M059J (cell line): ENCODE measurements at places on chromosomes 13 and 19.
A peak's percentile ranks its signal among the peaks of the same experiment; 100 is the strongest.

- no peak for DNase-seq
Measured at GRCh38 chr13:52921194-52921593, 72.8 kb upstream of the PCDH8 start.

- no peak for DNase-seq
Measured at GRCh38 chr13:23715092-23715761, 145.0 kb downstream of the TNFRSF19 start.

- DNase-seq: no peak
Measured at GRCh38 chr19:1123885-1124677, 20.3 kb downstream of the GPX4 start.

GRCh38 chr19:18869781-18870530 lies 26.0 kb downstream of the CERS1 start:
- DNase-seq: no peak

DNA sequence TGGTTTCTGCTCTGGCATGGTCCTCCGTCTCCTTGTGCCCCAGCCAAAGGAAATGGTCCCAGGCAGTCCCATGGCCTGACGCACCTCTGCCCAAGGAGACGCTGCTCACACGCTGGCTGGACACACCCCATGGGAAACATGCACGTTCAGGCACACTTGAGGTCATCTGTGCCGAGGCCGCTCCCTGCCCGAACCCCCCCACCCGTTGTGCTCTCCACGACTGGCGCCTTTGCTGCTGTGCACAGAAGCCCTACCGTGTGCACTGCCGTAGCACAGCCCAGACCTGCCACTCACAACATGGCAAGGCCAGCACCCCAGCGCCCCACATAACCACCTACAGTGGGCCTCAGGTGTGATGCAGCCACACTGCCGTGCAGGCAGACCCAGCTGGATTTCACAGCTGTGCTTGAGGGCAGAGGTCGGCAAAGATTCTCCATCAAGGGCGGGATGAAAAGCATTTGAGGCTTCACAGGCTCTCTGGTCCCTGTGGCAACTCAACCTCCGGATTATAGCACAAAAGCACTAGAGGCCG lies 65.7 kb downstream of the SPACA7 start:
- DNase-seq: no peak

GRCh38 chr19:33718651-33719254 lies 77.9 kb upstream of the KCTD15 start:
- DNase-seq: no peak

DNA sequence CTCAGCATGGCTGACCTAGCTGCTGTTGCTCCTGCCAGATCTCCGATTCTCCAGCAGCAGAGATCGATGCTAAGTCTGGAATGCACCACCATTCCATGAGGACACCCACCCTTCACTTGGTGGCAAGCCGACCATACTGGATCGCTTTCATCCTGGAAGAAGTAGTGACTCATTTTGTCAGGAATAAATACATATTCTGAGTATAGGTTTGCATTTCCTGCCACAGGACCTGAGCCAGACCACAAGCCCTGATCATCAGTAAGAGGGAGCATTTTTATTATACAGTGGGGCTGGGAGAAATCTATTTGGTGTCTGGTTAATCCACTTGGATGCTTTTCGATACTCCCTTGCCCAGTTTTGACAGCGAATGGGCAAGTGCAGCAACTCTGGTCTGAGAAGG lies 10.9 kb upstream of the KCTD15 start:
- peak; percentile 58 for DNase-seq

DNA sequence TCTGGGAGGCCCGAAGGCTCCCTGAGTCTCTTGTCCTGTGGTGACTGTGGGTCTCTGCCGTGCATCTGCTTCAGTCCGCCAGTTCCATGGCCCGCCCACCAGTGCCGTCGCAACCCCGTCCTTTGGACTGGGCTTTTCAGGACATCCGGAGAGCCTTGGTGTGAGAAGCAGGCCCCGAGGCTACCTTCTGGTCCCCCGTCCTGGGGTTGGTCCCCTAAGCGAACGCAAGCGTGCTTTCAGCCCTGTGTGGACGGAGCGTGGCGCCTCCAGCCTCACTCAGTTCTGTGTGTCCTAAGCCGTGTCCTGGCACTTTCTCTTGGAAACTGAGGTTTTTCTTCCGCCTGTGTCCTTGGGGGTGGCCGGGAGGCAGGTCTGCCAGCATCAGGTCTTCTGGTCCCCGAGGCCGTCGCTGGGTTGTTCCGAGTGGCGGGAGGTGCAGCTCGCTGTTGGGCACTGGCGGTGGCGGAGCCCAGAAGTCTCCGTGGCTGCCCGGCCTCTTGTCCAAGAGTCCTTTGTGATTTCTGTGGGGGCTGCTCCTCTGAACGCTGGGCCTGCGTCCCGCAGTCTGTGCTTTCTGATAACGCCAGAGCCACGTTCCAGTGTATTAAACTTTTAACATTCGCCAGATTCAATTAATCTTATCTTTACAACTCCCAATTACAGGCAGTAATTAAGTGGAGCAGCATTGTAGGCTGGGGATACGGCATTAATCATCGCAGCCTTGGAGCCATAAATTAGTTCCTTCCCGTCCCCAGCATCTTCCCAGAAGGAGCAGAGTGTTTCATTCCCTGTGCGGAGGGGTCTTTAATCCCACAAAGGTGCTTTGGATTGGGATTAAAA lies 99.5 kb downstream of the KDM4B start:
- DNase-seq: no peak

DNA sequence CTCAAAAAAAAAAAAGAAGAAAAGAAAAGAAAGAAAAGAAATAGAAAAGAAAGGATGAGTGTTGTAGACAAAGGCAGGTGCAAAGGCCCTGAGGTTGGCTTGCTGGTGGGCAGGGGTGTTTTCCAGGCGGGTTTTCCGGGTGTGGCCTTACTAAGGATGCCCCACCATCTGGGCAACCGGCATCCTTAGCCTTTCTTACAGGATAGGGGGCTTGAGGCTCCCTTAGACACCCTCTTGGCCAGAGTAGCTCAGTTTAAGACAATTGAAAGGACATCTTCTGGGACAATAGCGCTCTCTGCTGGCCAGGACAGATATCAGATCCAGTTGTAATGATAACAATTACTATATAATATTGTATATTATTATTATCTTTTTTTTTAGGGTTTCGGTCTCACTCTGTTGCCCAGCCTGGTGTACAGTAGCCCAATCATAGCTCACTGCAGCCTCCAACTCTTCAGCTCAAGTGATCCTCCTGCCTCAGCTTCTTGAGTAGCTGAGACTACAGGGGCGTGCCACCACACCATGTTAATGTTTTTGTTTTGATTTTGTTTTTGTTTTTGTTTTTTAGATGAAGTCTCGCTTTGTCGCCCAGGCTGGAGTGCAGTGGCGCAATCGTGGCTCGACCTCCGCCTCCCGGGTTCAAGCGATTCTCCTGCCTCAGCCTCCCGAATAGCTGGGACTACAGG lies 1.4 kb upstream of the QTRT1 start:
- peak; percentile 58 for DNase-seq

DNA sequence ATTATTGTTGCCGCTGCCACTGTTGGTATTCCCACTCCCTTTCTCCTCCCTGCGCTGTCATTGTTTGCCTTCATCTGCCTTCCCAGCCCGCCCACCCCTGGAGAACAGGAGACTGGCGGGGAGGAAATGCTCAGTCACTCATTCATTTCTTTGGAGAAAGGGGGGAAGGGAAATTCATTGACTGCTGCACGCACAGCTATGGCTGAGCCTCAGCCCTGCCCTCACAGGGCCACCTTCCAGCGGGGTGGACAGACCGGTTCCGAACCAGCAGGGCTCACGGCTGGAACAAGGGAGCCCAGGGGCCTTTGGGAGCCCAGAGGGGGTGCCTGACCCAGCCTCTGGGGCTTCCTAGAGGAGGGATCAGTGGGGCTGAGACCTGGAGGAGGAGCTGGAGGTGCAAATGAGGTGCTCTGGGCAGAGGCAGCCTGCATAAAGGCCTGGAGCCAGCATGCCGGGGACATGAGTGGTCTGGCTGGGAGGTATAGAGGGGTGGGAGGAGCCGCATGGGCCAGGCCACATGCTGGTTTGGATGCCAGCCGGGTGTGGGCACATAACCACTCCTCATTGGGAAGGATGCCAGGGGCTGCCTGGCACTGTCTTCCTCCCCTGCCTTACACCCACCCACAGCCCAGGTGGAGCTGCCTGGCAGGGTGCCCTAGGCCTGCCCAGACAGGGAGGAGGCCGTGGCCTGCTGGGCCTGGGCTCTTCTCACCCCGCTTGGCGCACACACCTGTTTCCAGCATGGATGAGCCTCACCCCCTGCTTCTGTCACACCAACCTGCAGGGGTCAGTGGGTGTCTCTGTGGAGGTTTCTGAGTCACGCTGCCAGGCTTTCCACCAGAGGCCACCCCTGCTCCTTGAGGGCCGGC lies 26.8 kb downstream of the PPP5C start:
- DNase-seq: peak; percentile 95

GRCh38 chr13:39596685-39597084 lies 6.3 kb downstream of the LHFPL6 start:
- DNase-seq: no peak

- peak; percentile 67 for DNase-seq
Measured at GRCh38 chr19:29294343-29294811, 81.4 kb upstream of the UQCRFS1 start.

- DNase-seq: peak; percentile 64
Measured at GRCh38 chr13:36778083-36778671, 40.8 kb upstream of the RFXAP start.

- DNase-seq: no peak
Measured at GRCh38 chr19:54459282-54460229, 4.0 kb downstream of the LENG9 start.

DNA sequence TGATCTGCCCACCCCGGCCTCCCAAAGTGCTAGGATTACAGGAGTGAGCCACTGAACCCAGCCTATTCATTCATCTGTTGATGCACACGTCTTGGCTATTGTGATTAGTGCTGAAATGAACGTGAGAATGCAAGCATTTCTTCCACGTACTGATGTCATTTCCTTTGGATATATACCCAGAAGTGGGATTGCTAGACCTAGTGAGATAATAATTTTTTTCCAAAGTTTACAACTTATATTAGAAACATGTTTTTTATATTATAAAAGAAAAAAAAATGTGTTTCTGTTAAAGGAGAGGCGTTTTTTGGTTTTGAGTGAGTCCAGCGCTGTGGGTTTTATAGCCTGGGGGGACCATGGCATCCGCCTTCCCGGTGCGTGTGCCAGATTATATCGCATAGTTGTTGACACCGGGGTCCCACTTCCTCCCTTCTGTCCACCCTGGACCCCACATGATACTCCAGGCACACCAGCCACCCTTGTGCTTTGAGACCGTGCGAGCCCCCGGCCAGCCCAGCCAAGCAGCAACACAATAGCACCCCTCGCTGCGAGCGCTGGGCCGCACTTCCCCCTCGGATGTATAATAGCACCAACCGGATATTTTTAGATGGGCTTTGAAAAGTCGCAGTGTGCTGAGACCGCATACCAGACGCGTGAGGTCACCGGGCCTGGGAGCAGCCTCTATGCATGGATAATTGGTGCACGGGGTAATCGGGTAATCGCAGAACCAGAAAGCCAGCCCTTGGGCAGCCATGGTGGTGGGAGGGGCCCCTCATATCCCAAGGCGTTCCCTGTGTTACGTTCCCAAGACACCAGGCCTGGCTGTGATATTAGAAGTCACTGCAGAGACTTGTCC lies 59.6 kb downstream of the MYO9B start:
- peak; percentile 99 for DNase-seq

DNA sequence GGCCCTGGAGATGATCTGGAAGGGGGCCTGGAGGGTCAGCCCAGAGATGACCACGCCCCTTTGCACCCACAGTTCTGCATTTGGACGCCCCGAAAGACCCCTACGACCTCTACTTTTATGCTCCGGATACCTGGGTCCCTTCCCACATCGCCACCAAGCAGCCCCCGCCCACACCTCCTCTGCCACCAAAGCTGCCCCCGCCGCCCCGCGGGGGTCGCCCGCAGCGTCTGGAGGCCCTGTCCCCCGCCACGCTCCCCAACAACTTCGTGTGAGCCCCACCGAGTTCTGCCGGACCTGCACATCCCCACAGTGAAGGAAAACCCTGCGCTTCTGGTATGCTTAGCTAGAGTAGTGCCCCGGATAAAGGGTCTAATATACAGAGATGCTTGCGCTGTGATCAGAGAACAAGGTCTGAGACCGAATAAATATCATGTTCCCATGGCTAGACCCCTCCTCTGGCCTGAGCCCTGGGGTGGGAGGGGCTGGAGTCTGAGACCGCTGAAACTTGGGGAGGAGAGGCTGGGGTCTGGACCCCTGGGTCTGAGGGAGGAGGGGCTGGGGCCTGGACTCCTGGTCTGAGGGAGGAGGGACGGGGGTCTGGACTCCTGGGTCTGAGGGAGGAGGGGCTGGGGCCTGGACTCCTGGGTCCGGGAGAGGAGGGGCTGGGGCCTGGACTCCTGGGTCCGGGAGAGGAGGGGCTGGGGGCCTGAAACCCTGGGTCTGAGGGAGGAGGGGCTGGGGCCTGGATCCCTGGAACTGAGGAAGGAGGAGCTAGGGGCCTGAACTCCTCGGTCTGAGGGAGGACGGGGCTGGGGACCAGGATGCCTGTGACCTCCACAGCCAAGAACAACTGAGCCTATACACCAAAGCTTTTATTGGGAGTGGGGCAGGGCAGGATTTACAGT lies 3.6 kb downstream of the GFY start:
- DNase-seq: no peak

GRCh38 chr13:109844396-109844795 lies 58.0 kb upstream of the IRS2 start:
- DNase-seq: peak; percentile 39

DNA sequence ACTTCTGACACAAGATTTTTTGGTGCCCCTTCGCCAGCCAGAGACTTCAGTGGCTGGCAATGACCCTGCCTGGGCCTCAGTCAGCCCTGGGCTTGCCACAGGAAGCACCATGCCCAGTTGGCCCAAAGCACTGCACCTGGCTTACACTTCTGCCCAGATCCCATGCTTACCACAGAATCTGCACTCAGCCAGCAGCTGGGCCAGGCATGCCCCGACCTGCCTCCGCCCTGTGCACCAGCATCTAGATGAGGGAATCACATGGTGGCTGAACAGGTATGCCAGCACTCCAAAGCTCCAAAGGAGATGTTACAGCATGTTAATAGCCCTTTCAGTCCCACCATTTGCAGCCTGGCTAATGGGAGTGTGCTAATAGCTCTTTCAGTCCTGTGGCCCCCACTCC lies 690.9 kb downstream of the SLITRK6 start:
- DNase-seq: no peak

GRCh38 chr19:58229255-58229639 lies 533 bp downstream of the ZNF544 start:
- peak; percentile 24 for DNase-seq

GRCh38 chr13:110797230-110797877 lies 83.9 kb downstream of the ING1 start:
- DNase-seq: peak; percentile 3

DNA sequence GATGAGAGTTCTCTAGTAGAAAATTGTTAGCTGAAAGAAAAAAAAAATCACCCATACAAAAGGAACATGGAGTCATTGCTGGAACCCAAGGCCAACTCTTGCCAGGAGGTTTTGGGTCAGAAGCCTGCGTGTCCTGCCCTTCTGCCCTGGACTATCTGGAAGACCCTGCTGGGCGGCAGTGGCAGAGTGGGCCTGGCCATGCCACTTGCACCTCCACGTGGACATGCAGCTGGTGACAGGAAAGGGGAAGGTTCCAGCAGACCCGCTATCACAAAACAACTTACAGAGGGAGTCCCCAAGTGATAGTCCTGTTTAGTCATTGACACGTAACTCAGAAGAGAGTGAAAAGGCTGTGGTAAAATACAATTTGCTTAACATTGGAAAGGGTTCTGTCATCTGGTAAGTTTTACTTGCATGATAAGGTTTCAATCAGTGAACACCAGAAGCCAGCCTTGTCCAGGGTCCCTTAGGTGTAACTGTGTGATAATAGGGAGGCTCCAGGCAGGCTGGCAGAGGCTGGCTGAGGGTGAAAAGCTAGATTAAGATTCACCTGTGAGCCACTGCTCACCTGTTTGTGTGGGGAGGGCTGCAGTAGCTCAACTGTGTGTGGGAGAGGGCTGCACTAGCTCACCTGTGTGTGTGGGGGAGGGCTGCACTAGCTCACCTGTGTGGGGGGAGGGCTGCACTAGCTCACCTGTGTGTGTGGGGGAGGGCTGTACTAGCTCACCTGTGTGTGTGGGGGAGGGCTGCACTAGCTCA lies 47.8 kb downstream of the COL4A2 start:
- DNase-seq: no peak
